LoVo (cell line): ENCODE measurements at places on chromosomes 13 and 19.
A peak's percentile ranks its signal among the peaks of the same experiment; 100 is the strongest.

DNA sequence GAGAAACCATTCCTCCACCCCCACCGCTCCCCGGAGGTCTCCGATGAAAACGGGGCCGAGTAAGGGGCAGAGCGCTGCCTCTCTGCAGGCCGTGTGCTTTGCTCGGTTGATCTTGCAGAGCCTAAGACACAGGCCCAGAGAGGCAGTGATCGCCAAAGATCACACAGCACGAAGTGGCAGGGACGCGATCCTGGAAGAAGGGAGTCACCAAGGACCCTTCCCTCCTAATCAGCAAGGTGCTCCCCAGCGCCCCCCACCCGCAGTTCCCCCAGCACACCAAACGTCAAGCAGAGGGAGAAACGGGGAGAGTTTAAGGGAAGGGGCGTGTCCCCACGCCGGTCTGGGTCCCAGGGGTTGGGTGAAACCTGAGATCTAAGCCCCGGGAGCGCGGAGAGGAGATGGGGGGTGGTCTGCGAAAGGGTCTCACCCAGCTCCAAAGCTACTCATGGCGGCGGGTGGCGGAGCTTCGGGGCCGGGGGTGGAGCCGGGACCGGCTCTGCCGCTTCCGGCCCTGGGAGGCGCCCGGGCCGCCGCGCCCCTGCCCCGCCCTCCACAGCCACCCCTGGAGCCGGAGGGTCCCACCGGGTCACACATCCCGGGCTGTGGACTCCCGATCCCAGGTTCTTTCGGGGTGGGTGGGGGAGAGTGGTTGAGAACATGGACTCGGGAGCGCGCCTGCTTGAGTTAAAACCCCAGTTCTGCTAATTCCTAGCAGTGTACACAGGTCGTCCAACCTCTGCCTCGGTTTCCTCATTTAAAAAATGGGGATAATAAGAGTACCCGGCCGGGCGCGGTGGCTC is at the start of gene EML2:
Gene EML2, minus strand, starts transcription at position 468 of the 800 bp plus-strand sequence. Its CDS starts 21 bp downstream, at position 447.
- peak; percentile 51 for DNase-seq

GRCh38 chr13:77386880-77387606 is 60.1 kb upstream of the MYCBP2 start:
- no peak for DNase-seq

- no peak for DNase-seq
Measured at GRCh38 chr19:38143847-38144246, 80.2 kb downstream of the DPF1 start.

DNA sequence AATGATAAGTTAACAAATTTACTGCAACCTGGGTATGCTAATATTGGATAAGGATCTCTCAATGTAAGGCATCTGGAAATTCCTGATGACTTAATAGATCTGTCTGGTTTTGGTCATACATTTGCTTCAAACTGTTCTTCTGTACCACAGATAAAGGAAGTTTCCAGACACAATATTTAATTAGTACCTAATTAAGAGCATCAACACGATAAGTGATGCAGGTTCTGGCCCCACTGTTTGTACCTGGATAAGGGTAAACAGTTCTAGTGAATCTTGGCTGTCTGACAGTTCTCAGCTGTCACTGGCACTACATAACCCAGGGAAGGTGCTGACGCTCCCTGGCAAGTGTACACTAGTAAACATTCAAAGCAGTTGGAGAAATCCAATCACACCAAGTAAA is 165.6 kb downstream of the MZT1 start:
- DNase-seq: no peak

DNA sequence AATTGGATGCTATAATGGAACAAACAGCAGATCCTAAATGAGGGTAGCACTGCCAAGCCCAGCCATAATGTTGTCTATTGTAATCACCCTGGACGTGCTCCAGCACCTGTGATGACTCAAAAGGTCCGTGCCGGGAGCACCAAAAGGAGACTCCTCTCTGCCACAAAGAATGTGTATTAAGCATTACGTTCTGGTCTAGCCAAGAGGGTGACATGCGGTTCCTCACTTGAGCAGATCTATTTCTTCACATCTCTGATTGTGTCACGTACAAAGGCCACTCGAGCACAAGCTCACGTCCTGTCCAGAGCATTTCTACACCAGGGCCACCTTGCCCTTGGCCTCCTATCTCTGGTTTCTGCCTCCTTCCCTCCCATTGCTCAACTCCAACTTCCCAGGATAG is 219.9 kb upstream of the IRS2 start:
- DNase-seq: peak; percentile 41

- no peak for DNase-seq
Measured at GRCh38 chr19:27901078-27901477, 1311.9 kb downstream of the UQCRFS1 start.

GRCh38 chr13:92721620-92722019 is 505.0 kb upstream of the GPC6 start:
- no peak for DNase-seq

DNA sequence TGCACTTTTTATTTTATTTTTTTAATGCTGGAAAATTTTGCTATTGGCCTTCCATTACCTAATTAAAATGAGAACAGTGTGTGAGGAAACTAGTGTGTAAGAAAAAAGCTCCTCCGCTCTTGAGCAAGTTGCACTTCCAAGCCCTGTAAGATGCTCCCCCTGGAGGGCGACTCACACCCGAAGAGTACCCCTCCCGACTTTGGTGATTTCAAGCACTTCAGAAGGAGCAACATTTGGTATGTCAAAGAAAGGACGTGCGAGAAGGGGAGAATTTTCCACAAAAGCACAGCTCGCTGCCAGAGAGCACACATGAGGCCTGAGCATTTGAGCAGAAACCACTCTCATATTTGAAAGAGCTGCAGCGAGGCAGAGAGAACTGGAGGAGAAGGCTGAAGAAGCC is 504.4 kb downstream of the FGF9 start:
- no peak for DNase-seq

- no peak for DNase-seq
Measured at GRCh38 chr13:76822698-76823267, 63.4 kb downstream of the KCTD12 start.

- DNase-seq: no peak
Measured at GRCh38 chr13:43319617-43320444, 296.4 kb downstream of the DNAJC15 start.

- DNase-seq: no peak
Measured at GRCh38 chr19:46381346-46381745, 32.0 kb downstream of the CCDC8 start.

DNA sequence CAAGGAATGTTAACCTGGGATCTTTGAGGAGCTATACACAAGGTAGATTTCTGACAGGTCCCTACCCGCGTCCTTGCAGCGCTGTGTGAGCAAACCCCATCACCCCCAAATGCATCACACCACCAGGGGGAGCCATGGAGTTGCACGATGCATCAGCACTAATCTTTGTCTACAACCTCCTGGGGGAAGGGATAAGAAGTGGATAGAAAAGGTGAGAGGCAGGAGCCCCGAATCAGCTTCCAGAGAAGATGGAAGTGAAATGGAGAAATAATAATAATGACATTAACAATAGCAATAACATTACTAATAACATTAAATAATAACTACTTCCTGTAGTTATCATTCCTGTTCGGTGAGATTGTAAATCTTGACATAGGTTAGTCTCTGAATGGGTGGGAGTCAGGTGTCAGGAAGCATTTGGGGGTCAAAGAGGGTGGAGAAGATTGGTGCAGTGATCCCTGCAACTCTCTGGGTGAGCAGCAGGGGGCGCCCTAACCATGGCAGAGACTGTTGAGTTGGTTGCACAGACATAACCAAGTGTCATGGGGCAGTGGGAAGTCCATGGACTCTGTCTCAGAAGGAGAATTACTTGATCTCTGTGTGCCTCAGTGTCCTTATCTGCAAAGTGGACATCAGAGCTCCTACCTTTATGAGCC is 16.5 kb downstream of the SIGLEC7 start:
- DNase-seq: peak; percentile 11

DNA sequence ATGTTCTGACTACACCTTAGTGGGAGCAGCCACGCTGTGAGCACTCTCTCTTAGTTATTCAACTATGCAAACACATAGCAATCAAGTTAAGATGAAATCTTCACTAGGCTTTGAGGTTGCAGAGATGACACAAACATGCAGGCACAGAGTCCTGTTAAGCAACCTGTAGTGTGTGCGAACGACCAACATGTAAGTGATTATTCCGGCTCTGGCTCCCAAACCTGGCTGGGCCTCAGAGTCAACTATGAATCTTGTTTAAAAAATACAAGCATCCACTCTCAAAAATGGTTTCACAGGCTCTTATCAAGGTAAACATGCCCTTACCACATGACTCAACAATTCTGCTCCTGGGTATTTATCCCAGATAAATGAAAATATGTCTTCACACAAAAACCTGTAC is 91.4 kb downstream of the IRS2 start:
- no peak for DNase-seq

GRCh38 chr13:29500386-29500785 is 95.1 kb downstream of the SLC7A1 start:
- no peak for DNase-seq

DNA sequence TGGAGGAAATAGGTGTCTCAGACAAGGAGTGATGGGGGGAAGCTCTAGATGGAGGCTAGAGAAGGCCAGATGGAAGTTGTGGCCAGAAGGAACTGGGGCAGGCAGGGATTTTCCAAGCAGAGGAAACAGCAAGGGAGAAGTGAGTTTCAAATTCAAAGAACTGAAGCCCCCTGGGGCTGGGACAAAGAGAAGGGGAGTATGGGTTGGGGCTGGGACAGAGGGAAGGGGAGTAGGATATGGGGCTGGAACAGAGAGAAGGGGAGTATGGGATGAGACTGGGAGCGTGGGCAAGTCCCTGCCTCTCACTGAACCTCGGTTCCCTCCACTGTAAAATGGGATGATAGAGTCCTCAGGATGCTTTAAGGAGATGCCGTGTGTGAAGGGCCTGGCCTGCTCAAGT is 1.9 kb upstream of the GTF2F1 start:
- DNase-seq: no peak

DNA sequence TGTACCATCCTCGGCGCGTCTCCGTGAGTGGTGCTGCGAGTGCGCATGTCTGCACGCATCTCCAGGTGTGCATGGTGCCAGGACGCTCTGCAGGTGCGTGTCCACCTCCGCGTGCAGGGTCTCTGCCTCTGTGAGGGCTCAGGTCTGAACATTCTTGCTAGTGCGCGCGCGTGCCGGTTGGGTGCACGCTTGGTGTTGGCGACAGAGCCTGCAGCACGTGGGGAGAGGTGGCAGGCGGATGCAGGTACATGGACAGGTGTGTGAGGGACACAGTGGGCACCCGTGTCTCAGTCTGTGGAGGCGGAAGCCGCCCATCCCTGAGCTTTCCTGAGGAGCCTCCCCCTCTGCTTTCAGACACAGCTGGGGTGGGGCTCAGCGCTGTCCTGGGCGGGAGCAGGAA is 4.9 kb upstream of the OR10H2 start:
- DNase-seq: no peak

- DNase-seq: no peak
Measured at GRCh38 chr13:33353210-33353609, 67.7 kb upstream of the STARD13 start.

GRCh38 chr13:22848539-22849052 is 332.2 kb upstream of the SGCG start:
- DNase-seq: no peak

- DNase-seq: no peak
Measured at GRCh38 chr19:4232614-4233281, 3.4 kb downstream of the EBI3 start.

DNA sequence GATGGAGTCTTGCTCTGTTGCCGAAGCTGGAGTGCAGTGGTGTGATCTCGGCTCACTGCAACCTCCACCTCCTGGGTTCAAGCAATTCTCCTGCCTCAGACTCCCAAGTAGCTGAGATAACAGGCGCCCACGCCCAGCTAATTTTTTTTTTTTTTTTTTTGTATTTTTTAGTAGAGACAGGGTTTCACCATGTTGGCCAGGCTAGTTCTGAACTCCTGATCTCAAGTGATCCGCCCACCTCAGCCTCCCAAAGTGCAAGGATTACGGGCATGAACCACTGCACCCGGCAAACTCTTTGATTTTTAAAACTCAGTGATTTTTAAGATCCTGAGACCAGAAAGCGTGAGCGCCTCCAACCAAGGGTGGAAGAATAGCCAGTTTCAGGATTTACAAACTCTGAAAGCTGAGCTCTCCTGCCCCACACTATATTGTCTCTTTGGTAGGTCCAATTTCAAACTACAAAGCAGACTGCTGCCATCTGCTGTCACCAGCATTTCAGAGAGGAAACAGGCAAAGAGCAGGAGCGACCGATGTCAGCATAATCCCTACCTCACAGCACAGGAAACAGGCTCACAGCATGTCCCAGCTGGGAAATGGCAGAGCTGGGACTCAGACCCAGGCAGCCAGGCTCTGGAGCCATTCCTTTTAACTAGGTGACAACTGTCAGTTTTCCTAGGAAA is 9.2 kb downstream of the NOSIP start:
- no peak for DNase-seq

- DNase-seq: no peak
Measured at GRCh38 chr19:30855442-30855841, 483.3 kb downstream of the ZNF536 start.

GRCh38 chr13:78198419-78198818 is 279.8 kb upstream of the EDNRB start:
- no peak for DNase-seq

GRCh38 chr19:459724-460511 is 915 bp downstream of the SHC2 start:
- DNase-seq: peak; percentile 52

DNA sequence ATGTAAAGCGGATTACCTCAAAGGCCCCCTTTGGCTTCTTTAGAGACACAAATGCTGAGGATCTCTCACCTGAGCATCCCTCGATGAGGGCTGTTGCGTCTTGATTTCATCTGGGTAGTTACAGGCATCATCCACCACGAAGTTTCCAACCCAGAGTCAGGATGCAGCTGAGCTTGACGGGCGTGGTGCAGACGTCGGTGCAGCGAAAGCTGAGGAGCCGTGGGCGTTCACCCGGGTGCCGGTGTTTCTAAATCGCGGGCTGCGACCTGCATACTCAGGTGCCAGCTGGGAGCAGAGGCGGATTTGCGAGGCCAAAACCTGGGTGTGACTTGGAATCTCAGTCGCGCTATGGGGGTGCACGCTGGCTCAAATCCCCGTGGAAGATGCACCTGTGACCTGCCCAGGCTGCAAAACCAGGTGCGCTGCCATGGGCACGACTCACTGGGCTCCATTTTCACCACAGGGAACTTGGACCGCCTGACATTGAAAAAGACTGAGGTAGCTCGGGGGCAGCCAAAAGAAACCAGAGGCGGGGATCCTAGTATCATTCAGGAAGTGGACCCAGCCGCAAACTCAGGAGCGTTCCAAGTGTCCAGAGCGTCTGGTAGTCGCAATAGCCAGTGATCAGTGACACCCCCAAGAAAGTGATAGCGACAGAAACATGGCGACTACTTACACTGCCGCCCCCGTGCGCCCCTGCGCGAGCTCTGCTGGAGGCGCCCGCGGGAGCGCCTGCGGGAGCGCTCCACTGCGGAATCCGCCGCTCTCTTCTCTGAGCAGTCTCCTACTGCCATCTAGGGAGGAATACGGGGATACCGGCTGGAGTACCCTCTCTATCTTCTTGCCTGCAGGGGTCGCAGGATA is 36.4 kb upstream of the IGFL4 start:
- peak; percentile 91 for DNase-seq

GRCh38 chr13:66842766-66843165 is 387.4 kb downstream of the PCDH9 start:
- DNase-seq: no peak
